ENCODE measurements at places on chromosomes 12 and 14.
A peak's percentile ranks its signal among the peaks of the same experiment; 100 is the strongest.

- DNase-seq = no peak
Measured at GRCh38 chr14:28608443-28608842, 158.1 kb upstream of the FOXG1 start.

DNA sequence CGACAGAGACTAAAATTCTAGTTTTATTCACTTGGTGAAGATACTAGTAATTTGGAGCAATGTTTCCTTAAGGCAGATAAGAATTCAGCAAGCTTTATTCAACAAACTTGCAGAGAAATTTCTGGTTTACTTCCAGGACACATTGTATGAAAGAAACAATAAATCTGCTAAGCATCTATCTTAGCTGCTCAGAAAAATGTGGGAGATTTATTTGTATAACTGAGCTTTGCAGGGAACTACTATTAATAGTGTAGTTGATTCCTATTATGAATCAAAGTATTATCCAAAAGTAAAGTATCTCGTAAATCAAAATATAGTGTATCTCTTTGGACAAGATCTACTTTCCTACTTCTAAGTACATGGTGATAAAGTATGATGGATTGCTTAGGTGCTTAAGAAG lies 239.4 kb upstream of the TMTC1 start:
- DNase-seq = no peak

GRCh38 chr12:20040831-20041230 lies 327.5 kb upstream of the PDE3A start:
- no peak for DNase-seq

GRCh38 chr12:26452511-26452910 lies 257.1 kb downstream of the SSPN start:
- no peak for DNase-seq

DNA sequence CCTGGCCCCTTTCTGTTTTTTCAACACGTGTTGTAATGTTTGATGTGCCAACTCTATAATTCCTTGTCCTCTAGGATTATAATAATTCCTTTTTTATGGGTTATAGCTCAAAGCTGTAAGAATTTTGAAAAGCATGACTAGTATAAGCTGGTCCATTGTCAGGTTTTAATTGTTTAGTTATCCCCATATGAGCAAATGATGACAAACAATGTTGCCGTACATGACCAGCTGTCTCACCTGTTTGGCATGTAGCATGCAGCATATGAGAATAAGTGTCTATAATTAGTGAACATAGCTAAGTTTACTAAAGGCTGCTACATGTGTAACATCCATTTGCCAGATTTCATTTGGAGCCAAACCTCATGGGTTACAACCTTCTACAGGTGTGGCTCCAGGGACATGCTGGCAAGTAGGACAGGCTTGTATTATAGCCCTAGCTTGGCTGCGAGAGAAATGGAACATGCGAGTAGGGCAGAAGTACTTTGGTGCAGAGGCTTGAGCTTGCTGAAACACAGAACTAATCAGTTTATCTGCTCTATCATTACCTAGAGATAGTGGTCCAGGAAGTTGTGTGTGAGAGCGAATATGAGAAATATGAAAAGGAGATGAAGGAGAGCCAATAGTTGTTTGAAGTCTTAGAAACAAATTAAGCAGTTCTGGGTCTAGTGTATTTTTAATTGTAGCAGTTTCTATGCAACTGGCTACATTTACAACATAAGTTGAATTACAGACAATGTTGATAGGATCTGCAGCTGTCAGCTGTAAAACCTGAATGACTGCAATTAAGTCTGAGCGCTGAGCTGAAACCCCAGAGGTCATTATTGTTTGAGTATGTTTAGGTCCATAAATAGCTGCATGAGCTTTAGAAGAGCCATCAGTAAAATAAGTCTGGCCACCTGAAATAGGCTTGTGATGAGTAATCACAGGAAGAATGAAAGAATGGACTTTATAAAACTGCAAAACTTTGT lies 22.6 kb upstream of the MAPKAPK5 start:
- DNase-seq = no peak

DNA sequence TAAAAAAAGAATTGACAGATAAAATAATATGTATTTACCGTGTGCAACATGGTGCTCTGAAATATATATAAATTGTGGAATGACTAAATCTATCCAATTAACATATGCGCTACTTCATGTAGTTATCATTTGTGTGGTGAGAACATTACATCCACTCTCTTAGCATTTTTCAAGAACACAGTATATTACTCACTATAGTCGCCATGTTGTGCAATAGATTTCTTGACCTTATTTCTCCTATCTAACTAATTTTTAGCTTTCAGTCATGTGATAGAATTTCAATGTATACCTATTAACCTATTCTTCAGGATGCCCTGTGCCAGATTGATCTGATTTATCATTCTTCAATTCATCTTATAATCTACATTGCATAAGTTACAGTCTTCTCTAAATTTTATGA lies 178.6 kb downstream of the BCAT1 start:
- no peak for DNase-seq

DNA sequence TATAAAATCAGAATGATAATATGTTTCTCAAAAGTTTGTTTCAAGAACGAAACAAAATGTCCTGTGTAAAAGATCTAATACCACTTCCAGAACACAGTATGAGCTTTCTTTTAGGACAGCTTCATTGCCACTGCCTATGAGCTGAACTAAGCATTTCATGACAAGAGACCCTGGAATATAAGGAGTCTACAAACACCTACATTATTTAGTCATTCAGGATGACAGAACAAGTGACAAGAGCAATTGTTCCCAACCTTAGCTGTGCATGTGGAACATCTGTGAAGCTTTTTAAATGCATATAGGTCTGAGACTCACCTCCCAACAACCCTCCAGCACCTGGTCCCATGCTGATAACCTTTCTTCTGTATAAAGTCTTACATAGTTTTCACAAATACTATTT lies 103.1 kb upstream of the GARIN6 start:
- DNase-seq = no peak

DNA sequence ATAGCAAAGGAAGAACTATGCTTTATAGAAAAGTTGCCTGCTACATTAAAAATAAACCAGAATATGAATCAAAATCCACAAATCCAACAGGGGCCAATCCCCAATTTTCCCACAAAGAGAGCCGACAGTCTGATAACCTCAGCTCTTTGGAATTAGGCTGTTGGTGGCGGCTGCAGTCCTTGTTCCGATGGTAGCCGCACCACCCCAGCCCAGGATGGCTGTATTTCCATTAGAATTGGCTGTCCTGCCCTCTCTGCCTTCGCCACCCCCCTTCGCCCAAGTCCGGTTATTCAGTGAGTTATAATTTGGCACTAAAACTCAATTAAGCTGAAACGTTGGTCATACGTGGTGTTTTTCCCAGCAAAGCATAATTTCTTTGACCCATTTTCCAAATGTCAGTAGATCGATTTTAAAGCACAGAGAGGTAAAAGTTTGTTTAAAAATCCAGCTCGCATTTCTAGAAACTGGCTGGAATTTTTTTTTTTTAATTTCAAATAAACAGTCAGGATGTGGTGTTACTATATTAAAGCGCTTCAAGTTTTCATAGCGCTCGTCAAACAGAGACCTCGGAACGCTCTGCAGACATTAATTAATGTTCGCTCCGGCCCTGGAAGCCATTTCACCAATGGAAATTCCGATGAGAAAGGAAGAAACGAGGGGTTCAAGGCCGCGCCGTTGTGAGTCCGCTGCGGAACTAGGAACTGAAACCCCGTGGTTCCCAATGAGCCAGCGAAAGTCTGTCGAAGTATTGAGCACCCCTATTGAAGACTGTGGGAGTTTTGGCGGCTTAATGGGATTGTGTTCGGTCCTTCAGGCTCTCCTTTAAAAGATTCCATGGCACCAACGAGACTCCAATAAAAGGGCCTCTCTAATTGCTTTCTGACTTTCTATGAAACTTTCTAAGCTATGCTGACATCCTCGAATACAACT lies 104.8 kb upstream of the DIO3 start:
- no peak for DNase-seq

DNA sequence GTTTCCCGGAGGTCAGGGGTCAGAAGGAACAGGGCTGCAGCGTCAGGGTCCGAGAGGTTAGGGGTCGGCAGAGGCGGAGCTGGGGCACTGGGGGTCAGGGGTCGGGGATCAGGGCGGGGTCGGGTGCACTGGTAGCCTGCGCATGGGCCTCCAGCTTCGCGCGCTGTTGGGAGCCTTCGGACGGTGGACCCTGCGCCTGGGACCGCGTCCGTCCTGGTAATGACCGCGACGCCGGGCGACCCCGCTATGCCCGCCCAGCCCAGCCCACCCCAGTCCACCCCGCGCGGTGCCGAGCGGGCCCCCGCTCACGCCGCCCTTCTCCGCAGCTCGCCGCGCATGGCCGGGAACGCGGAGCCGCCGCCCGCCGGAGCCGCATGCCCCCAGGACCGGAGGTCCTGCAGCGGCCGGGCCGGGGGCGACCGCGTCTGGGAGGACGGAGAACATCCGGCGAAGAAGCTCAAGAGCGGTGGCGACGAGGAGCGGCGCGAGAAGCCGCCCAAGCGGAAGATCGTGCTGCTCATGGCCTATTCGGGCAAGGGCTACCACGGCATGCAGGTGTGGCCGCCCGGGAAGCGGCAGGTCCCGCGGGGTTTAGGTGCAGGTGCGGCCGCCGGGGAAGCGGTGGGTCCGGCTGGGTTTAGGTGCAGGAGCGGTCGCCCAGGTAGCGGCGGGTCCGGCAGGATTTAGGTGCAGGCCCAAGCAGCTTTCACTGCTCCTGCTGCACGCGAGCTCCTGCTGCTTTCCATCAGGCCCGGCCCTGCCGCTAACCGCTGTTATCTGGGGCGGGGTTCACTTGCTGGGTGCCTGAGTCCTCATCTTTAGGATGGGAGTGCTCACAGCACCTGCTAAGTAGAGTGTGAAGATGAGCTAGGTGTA lies 743 bp downstream of the PUS1 start:
- peak; percentile 30 for DNase-seq

GRCh38 chr14:100810861-100811461 lies 15.0 kb upstream of the MEG3 start:
- DNase-seq = no peak

GRCh38 chr12:4518106-4518728 lies 20.5 kb upstream of the RAD51AP1 start:
- no peak for DNase-seq

- DNase-seq = no peak
Measured at GRCh38 chr12:111686574-111687105, 787 bp downstream of the ACAD10 start.

DNA sequence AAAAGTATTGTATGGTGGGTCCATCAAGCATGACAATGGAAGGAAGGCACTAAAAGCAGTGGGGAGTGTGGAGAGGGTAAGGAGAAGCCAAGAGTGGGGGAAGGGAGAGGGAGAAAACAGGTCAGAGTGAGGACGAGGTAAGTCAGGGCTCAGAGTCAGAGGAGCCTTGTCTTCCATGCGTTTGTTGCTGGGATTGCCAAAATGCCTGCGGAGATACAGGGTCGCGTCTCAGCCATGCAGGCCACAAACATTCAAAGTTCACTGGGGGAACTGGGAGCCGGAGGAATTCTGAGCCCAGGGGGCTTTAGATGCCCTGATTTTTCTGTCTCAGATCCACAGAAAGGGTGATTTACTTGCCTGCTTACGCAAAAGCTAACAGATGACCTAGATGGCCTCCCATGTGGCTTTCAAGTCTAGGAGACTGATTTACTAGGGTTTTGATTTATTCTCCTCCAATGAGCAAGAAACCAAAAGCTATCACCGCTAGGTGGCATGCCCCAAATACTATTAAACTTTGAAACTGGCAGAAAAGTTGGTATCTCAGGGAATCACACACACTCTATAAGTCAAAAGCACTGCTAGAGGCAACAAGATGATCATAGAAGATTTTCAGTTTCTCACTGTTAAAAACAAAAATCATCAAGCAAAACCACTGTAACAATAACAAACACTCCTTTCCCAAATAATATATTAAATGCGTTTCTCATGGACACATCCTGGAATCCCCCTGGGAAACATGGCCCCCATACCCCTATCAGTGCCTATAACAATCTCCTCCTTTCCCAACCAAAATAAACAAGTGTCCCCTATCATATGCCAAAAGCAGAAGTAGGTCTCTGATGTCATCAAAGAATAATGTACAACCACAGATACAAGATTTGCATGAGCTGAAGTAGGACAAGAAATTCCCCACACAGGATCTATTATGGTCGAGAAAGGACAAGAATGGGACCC lies 26.6 kb upstream of the MDM1 start:
- DNase-seq = peak; percentile 57

GRCh38 chr14:33026850-33027430 lies 88.3 kb downstream of the NPAS3 start:
- no peak for DNase-seq

GRCh38 chr12:112900298-112901145 lies 6.2 kb upstream of the OAS1 start:
- DNase-seq = peak; percentile 13

DNA sequence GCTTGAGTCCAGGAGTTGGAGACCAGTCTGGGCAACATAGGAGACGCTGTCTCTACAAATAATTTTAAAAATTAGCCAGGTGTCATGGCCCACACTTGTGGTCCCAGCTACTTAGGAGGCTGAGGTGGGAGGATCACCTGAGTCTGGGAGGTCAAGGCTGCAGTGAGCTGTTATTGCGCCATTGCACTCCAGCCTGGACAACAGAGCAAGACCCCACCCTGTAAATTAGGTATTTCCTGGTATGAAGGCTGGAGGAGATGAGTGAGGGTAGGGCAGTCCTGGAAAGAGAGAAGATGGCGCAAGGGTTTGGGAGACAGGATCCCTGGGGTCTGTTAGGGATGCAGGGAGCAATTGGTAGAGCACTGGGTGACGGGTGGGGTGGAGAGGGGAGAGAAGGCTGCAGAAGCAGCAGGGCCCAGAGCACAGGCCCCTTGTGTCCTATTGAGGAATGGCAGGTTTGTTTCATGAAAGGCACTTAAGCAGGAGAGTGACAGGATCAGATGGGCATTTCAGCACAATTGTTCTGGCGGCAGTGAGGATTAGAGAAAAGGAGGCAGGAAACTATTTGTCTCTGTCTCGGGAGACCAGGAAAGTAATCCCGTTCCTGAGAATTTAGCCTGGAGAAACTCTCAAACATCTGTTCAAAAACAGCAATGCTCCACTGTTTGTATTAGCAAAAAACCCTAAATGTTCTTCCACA lies 47.2 kb upstream of the KTN1 start:
- no peak for DNase-seq

DNA sequence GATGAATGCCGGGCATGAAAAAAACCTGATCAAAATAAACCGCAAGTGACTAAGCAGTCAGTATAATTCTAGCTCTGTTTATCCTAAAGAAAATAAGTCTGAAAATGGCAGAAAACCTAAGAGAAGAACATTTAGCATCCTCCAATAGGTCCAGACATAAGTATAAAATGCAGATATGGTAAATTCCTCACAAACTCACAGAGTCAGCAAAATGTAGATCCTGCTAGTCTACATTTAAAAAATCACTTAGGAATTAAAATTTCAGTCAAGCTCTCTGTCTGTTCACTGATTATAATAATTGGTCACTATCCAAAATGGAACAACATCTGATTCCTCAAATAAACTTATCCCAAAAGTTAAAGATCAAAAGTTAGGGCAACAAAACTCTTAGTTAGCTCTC lies 95.1 kb downstream of the DIO2 start:
- DNase-seq = no peak

- DNase-seq = no peak
Measured at GRCh38 chr12:121767525-121768016, 25.9 kb downstream of the RHOF start.
